ENCODE measurements at places on chromosomes 1 and 21. TPM values are rescaled to one million over a fixed set of nuclear protein-coding genes. Genes with fewer than 3 reads are reported as not detected.

DNA sequence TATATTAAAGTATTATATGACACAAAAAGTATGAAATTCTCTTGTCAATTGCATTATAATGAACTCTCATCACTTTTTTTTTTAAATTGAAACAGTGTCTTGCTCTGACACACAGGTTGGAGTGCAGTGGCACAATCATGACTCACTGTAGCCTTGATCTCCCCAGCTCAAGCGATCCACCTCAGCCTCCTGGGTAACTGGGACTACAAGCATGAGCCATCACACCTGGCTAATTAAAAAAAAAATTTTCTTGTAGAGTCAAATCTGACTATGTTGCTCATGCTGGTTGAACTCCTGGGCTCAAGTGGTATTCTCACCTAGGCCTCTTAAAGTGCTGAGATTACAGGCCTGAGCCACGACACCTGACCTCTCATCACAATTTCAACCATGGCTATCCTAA lies 259.3 kb downstream of the S1PR1 start:
- DNase-seq: no peak

GRCh38 chr1:15288173-15288926 lies 41.3 kb downstream of the FHAD1 start:
- no peak for DNase-seq

GRCh38 chr1:167957710-167958109 lies 20.8 kb upstream of the MPC2 start:
- DNase-seq: no peak

GRCh38 chr1:156405670-156406069 lies 36.7 kb downstream of the RHBG start:
- no peak for DNase-seq

RIIAD1 gene
- 3.6 TPM for total RNA-seq

USH2A gene
- total RNA-seq: 0.22 TPM

SELE gene
- total RNA-seq: not detected

GJA8 gene
- not detected for total RNA-seq

GABPB2 gene
- total RNA-seq: 13.6 TPM

Data from type B pancreatic cell (in vitro differentiated cells).